ENCODE measurements at places on chromosomes 12 and 14.

DNA sequence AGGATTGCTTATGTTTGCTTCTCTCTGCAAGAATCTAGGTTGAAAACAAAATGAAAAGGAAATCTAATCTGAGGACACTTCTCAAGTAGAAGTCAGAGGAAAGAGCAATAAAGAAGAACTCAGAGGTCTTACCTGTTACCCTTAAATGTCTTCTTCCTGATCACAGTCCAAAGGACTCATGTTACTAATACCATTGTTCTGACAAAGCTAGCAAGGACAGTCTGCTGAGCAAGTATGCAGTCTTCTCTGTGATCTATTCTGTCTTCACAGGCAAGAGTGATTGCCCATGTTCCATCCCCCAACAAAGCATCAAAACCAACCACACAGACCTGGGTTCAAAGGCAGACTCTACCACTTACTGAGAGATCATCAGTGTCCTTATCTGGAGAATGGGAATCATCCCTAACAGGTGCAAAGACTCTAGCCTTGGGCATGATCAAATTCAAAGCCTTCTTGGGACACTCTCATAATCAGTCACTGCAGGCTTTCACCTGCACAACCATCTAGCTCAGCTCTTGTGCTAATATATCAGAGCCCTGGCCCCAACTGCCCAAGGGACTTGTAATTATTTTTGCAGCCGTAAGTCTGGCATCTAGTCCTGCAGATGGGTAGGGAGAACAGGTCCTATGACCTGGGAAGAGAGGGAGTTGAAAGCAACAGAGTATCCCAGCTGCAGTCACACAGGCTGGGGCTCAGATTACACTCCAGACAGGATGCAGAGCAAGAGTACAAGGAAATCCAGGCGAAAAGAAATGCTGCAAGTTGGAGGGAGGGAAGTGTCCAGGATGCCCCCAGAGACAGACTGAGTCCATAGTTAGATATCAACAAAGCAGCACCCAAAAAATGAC, 97.9 kb upstream of the NUDT4 start:
- no peak for DNase-seq

GRCh38 chr14:95527387-95528002, 7.4 kb upstream of the GLRX5 start:
- peak; percentile 64 for DNase-seq

- no peak for DNase-seq
These were observed 103.5 kb upstream of the ATF1 start for GRCh38 chr12:50660425-50660822.

- no peak for DNase-seq
These were observed 340.2 kb downstream of the AEBP2 start for GRCh38 chr12:19779395-19780056.

- no peak for DNase-seq
These were observed 2.8 kb downstream of the TMX1 start for GRCh38 chr14:51242545-51243490.

DNA sequence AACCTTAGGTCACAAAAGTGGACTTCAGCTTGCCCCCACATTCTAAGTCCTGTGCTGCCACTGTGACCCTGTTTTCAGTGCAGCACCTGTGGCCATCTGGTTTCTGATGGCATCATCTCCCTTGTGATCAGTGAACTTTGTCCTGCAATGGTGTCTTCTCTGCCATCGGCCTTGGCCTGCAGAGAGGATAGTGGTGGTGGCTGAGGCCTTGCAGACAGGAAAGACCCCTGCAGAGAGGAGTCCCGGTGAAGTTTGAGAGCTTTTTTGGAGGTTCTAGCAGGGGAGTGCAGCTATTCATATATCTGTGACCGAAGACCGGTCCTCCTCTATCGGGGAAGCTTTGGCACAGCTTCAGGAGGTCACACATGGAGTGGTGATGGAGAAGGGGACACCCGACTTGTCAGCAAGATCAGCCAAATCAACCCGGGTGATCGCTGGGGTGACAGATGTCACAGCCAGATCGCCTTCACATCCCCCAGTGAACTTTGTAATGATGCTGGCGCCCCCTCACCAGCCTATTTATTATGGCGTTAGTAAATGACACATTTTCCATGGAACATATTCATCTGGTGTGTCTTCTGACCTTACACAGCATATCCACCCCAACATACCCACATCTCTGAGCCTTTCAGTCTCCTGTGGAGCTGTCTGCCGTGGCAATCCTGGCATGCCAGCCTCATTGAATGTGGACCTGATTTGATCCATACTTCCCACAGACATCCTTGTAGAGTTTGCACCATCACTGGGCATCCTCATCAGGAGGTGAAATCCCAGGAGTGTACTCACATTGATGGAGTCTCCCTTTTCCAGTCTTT, 136.1 kb downstream of the PAPOLA start:
- no peak for DNase-seq

DNA sequence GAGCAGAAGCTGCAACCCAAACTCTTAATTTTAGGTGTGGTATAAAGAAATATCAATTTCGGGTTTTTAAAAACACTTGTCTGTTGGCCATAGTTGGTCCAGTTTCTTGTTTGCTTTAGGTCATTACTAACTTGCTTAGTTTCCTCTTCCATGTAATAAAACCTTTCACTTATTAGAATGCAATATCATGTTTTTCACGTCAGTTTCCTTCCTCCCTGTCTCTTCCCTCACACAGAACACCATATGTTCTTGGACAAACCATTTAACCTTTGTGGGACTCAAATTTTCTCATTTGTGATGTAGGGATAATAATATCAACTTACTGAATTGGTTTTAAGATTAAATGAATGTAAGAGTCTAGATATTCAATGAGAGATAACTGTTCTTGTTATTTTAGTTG, 22.9 kb downstream of the PMCH start:
- no peak for DNase-seq

Data from activated CD4-positive, alpha-beta T cell treated with anti-CD3 and anti-CD28 coated beads, Interleukin-2, amount 10 ng/mL, durations not matched to agents 7 days and 5 days (primary cell).